ENCODE measurements at places on chromosomes 4 and X.

GRCh38 chr4:142201041-142201440, 564.7 kb downstream of the IL15 start:
- DNase-seq = no peak

- DNase-seq = no peak
Observed at GRCh38 chrX:121479406-121479805, 432.0 kb downstream of the GLUD2 start.

DNA sequence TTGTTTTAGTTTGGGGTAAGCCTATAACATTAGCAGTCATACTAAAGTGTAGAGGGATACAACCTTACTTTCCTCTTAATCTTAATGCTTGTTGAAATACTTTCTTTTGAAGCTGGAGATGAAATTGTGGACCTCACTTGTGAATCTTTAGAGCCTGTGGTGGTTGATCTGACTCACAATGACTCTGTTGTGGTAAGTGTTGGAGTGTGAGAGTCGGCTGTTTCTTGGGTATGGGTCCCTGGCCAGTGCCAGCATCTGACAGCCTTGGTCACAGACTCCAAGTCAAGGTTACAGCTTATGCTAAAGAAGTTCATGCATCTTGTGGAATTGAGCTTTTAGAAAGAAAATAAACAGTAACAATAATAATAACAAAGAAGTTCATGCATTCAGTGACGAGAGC, 31.6 kb downstream of the RNF4 start:
- no peak for DNase-seq

- DNase-seq = no peak
Observed at GRCh38 chr4:37770016-37770415, 56.5 kb upstream of the PGM2 start.

Data from CD4-positive, alpha-beta T cell treated with Interleukin-4 for 1 hour (primary cell).